Activated CD4-positive, alpha-beta memory T cell treated with anti-CD3 and anti-CD28 coated beads for 36 hours (primary cell): ENCODE measurements at places on chromosomes 7 and 10. TPM values are rescaled to one million over a fixed set of nuclear protein-coding genes. Genes with fewer than 3 reads are reported as not detected.

PNLIPRP1 gene
- total RNA-seq: not detected

FAM170B gene
- not detected for total RNA-seq

MOGAT3 gene
- total RNA-seq: not detected

CARD11 gene
- total RNA-seq: 107 TPM

MSS51 gene
- 2.1 TPM for total RNA-seq
